ENCODE measurements at places on chromosomes 2 and 18. TPM values are rescaled to one million over a fixed set of nuclear protein-coding genes. Genes with fewer than 3 reads are reported as not detected.

DNA sequence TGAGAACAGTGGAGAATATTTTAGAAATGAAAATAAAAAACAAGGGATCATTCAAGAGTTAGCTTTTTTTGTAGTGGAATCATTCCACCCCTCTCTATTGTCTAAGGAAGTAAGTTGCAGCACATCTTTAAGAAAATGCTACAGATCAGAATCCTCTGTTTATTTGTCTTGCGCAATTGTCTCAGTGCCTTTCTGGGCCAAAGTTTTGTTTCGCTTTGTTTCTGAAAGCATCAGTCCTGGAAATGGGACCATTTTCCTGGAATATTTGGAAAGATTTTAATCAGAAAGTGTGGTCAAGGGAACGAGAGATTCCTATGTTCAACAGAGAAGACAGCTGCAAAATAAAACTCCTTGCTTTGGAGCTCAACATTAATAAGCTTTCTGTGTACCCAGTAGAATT, 74.0 kb downstream of the NRXN1 start:
- no peak for DNase-seq

The CFC1 gene
- polyA plus RNA-seq, result not detected

The ZNF396 gene
- polyA plus RNA-seq, result 6.1 TPM

The PRKAG3 gene
- not detected for polyA plus RNA-seq

The RTP5 gene
- not detected for polyA plus RNA-seq

DNA sequence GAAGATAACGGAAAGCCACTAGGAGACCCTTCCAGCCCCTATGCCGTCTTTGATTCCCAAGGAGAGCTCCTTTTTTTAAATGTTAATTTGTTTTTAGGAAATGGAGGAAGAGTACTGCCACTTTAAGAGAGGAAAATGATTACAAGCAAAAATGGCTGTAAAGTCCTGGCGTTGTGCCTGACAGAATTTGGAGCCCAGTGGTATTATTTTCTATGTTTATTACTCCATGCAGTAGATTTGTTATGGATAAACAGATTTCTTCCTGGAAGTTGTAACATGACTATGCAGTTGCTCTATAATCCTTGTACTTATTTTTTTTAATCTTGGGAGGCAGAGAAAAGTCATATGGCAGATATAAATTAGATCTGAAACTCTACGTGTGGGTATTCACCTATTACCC, 141.3 kb downstream of the GBX2 start:
- peak; percentile 29 for DNase-seq

Data from right renal pelvis (tissue), 4 donors.